ENCODE measurements at places on chromosomes 3 and 15.

- no peak for DNase-seq
These were observed 969.4 kb downstream of the ROBO1 start for GRCh38 chr3:78798266-78798832.

DNA sequence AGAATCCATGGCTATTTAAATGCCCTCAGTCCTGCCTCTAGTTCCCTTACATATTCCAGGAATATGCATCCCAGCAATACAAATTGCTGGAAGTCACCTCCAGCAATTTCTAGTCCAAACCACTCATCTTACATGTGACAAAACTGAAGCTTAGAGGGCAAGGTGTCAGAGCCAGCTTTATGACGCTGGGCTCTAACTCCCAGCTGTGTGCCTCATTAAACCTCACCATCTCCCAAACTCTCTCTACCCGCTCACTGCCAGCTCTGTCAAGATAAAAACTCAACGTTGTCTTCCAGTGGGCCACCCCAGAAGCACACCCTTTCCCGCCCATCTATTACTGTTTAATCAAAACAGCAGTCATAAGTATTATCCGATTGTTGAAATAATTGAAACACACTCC, 7.9 kb downstream of the TNIK start:
- no peak for DNase-seq

DNA sequence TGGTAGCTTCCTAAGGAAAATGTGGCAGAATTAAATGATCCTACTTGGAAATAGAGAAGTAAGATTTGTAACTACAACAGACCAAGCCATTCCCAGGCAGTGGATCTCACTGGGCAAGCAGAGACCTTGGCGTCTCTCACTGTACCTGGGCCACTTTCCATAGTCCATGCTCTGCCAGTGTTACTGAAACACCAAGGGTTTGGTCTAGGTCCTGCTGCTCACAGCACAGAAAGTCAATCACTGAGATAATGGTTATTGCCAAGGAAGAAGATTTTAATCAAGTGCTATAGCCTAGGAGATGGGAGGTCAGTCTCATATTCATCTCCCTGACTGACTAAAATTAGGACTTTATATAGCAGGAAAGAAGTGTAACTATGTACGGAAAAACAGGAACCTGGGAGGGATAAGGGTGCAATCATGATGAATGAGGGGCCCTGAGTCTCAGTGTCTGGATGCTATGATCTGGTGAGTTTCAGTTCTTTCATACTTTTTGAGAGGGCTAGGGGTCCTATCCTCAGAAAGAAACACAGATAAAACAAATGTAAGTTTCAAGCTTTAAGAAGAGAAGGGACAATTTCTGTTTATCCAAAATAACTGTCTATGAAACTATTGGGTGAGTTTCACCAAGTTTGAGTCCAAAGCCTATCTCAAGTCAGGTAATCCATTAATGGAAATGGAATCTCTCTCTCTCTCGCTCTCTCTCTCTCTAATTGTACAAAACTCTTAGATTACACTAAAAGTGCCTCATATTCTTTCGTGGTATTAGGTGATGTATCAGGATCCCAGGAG, 20.6 kb downstream of the GPR15 start:
- no peak for DNase-seq

DNA sequence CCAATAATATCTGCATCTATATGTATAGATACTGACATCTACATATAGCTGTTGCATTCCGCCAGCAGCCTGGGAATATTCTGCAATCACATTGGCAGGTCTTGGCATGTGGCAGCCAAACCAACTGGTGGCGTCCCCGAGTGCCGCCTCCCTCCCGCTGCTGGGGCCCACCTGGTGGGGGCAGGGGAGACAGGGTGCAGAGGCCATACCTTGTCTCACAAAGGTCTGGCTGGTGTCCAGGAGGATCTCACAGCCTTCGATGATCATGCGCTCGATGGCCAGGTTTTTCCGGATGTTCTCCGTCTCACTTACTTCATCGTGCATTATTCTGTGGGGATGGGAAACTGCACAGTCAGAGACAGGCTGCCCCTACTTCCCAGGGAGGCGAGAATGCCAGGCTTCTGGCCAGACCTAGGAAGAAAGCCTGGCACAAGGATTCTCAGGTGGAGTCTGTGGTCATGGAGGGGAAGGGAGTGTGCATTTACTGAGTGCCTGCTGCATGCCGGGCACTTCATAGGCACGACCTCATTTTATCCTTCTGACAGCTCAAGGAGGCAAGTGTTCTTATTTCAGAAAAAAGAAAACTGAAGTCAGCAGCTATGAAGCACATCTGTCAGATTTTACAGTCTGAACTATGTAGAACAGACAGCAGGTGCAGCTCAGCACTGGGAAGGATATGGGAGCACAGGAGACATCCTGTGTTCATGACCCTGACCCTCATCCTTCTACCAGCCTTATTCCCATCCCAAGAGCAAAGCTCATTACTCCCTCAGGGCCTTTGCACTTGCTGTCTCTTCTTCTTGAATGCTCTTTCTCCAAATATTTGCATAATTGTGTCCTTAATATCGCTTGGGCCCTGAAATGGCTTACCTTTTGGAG, 62.8 kb downstream of the RASGRF1 start:
- DNase-seq: no peak

- no peak for DNase-seq
These were observed 546.5 kb downstream of the MAGI1 start for GRCh38 chr3:65492249-65492648.

GRCh38 chr3:143806038-143806437, 42.2 kb downstream of the SLC9A9 start:
- DNase-seq: no peak

DNA sequence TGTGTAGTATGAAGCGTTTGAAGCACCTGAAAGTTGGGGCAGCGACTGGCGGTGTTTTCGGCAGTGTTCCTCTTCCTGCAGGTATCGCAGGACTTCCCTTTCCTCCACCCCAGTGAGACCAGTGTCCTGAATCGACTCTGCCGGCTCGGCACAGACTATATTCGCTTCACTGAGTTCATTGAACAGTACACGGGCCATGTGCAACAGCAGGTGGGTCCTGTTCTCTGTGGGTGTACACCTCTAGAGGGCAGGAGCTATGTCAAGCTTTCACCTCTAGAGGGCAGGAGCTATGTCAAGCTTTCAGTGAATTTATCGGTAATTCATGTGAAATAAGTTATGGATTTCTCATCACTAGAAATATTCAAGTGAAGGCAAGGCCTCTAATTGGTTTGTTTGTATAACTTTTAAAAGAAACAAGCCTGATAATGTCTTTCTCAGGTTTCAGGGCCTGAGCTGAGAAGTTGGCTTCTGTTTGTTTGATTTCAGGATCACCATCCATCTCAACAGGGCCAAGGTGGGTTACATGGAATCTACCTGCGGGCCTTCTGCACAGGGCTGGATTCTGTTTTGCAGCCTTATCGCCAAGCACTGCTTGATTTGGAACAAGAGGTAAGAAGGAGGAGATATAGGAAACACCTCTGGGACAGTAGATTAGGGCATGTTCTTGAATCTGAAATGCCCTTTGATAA, 5.3 kb downstream of the TUBGCP4 start:
- DNase-seq: peak; percentile 41

DNA sequence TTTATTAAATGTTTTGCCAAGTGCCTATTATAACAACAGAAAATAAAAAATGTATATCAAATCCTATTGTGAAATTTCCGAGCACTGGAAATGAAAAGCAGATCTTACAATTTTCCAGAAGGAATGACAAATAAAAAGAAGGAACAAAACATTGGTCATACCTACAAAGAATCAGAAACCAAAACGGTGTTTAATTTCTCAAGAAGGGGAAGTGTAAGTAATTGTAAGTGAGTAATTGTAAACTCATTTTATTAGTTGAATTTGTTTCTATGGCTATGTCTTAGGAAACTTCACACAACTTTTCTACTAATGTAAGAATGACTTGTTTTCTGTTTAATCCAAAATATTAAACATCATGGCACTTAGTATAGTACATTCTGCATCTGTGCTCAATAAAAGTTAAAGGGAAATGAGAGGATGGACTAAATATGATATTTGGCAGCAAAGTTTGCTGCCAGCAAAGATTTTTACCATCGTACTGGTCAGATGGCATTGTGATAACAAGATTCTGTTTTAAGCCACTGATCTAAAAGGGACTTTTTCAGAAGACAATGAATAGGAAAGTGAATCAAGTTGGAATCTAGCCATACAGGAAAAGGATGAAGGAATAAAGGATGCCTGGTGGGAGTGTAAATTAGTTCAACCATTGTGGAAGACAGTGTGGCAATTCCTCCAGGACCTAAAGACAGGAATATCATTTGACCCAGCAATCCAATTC, 232.4 kb downstream of the NFKBIZ start:
- DNase-seq: no peak

GRCh38 chr3:72655723-72656122, 192.5 kb downstream of the SHQ1 start:
- DNase-seq: peak; percentile 14

- DNase-seq: peak; percentile 59
These were observed 39.1 kb downstream of the KNL1 start for GRCh38 chr15:40633178-40633577.

GRCh38 chr15:78040653-78041244, 36.8 kb downstream of the TBC1D2B start:
- DNase-seq: no peak

- no peak for DNase-seq
These were observed 5.2 kb upstream of the CPLX3 start for GRCh38 chr15:74821091-74821789.

DNA sequence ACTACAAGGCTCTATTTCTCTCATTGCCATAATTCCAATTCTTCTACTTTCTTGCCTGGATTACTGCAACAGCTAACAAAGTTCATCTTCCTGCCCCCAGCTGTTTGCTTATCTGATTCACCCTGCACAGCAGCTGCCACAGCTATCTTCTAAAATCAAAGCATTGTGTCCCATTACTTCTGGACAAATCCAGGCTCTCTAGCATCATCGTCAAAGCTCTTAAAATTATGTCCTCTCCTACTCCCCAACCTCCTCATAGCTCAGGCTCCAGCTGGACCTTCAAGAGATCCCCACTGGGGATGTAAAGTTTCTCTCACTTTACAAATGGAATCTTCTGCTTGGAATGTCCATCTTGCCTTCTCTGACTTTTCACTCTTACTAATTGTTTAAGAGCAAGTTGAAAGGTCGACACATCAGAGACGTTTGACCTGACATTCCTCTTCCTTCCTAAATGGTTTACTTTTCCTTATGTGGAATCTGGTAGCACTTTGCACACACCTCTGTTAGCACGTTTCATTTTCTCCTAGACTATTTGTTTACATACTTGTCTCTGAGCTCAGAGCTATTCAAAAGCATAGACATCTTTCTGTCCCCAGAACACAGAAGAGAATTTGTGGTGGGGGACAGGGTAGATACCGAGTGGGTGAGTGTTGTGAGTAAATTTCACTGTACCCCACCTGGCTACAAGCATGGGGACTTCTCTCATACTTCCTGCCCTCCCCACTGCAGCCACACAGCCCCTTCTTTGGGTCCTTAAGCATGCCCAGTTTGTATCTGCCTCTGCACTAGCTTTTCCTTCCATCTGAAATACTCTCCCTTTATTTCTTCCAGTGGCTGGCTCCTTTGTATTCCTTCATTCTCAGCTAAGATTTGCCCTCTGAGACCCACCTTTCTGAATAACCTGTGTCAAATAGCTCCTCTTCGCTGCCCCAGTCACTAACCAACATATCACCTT, 77.9 kb downstream of the SERPINI1 start:
- DNase-seq: peak; percentile 3

DNA sequence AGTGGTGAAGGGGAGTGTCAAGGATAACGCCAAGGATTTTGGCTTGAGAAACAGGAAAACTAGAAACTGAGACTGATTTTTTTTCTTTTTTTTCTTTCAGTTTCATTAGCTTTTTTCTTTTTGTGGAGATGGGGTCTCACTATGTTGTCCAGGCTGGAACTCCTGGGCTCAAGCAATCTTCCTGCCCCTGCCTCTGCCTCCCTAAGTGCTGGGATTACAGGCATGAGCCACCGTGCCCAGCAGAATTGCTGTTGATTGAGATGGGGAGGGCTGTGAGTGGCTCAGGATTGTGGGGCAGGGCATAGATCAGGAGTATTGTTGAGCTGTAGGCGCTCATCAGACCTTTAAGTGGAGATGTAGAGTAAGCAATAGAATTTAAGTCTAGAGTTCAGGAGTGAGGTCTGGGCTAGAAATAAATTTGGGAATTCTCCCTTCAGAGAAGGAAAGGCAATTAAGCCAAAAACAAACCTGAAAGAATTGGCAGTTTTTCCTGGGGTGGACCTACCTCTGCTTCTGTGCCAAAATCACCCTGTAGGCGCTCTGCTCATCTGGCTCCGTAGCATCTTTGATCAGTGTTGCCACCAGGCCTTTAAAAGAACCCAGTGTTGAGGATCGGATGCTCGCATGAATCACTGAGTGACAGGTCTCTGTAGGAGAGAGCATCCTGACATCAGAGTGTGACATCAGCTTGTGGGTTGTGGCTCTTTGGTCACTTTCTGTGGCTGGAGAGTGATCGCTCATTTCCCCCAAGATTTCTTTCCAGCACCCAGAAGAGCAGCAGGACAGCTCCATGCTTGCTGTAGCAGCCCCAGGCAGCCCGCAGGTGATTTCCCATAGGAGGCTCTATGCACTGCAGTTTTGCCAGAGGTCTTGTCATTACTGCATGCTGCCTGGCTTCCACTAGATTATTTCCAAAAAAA, 15.8 kb downstream of the ABHD17C start:
- peak; percentile 53 for DNase-seq

- no peak for DNase-seq
These were observed 75.6 kb downstream of the LINGO1 start for GRCh38 chr15:77557144-77557543.

DNA sequence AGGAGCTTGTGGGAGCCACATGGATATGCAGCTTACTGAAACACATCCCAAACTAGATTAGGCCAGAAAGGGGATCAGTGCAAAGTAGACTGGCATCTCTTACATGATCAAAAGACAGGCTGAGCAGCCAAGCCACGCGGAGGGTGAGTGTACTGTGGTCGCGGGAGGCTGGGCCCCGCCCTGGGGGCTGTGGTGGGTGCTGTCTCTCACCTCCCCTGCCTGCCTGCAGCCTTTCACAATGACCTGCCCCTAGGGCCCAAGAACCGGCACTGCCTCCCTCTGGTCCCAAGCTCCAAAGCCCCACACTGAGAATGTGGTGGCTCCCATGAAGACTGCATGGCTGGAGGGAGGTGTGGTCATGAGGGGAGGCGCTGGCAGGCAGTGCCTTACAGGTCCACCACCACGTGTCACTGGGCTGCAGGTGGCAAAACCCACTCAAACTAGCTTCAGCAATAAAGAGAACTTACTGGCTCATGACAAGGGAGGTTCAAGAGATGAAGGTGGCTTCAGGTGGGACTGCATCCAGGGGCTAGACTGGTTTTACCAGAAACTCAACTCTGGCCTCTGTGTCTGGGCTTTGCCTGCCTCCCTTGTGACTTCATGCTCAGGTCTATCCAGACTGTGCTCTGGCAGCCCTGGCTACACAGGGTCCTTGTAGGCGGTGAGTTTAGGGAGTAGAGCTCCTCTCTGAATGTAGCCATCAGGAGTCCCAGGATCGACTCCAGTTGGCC, 27.4 kb upstream of the PLXND1 start:
- DNase-seq: no peak

GRCh38 chr3:146449613-146450012, 19.7 kb downstream of the PLSCR2 start:
- no peak for DNase-seq

GRCh38 chr3:8197384-8197783, 304.2 kb upstream of the LMCD1 start:
- DNase-seq: no peak

All from astrocyte of the hippocampus (primary cell).